ENCODE measurements at places on chromosomes 6 and 20. TPM values are rescaled to one million over a fixed set of nuclear protein-coding genes. Genes with fewer than 3 reads are reported as not detected.

COQ3 gene
- 2.4 TPM for total RNA-seq

RAET1G gene
- total RNA-seq = not detected

CLPSL1 gene
- 29.3 TPM for total RNA-seq

DNAH8 gene
- total RNA-seq = not detected

PLAGL1 gene
- total RNA-seq = 14.7 TPM

HSPA1L gene
- total RNA-seq = 0.64 TPM

ZCCHC3 gene
- 8.1 TPM for total RNA-seq

MAK gene
- 0.18 TPM for total RNA-seq

DNA sequence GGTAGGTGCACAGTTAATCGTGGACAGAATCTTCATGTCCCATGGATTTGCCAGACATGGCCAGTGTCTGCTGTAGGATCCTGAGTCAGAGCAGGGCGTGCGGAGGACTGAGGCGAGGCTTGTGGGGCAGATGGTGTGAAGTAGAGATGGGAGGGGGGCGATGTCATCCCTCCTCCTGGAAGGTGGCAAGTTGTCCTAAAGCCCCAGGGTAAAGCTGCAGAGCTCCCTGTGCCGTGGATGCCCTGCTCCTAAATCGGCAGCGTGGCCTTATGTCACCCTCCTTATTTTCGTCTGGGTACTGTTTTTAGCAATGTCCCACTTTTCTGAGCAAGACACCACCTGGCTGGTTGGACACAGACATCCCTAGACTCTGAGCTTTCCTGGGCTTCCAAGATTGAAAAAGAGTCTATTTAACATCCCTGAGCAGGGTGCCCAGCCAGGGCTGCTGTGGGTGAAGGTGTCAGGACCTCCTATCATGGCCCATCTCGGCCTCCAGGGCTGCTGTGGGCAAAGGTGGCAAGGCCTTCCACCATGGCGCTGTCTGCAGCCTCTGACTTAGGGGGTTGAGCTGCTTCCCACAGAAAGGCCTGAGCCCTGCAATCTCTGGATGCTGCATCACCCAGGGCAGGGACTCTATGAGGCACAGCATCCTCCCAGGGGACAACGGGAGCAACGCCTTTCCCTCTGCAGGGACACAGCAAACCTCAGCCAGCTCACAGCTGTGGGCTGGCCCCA, 145.4 kb downstream of the TTLL2 start:
- no peak overlapping the region for H3K27ac ChIP-seq
- no peak for DNase-seq

DNA sequence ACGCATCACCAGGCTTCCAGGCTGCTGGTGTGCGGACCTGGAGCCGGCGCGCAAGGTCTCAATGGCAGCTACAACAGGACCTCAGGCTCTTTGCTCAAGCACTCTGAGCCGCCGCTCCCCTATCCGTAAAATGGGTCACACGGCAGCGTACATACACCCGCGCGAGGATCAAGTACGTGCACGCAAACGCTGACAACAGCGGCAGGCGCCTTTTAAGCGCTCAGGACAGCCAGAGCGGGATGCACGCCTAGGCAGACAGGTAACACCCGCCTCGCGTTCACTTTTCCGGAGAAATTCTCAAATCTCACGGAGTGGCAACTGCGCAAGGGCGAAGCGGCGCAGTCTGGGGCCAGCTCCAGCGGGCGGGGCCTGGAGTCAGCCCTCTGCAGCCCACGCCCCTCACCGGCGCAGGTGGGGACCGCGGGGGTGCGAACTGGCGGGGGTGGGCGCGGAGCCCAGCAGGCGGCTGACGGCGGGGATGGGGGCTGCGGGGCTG, 535 bp downstream of the EXOC2 start:
- H3K27ac ChIP-seq = peak overlapping the region; percentile 71
- peak overlapping the region; percentile 99 for H3K4me3 ChIP-seq
- H3K36me3 ChIP-seq = no peaks in the 10 kb centered on the region
- H3K27me3 ChIP-seq = no peaks in the 10 kb centered on the region
- peak; percentile 51 for DNase-seq
- peaks cover 10% of the 10 kb centered on the region for H3K4me1 ChIP-seq

- DNase-seq = no peak
- no peak overlapping the region for H3K4me3 ChIP-seq
- H3K36me3 ChIP-seq = no peaks in the 10 kb centered on the region
These were observed 3.1 kb downstream of the SLC23A2 start for GRCh38 chr20:4998160-4998651.

DNA sequence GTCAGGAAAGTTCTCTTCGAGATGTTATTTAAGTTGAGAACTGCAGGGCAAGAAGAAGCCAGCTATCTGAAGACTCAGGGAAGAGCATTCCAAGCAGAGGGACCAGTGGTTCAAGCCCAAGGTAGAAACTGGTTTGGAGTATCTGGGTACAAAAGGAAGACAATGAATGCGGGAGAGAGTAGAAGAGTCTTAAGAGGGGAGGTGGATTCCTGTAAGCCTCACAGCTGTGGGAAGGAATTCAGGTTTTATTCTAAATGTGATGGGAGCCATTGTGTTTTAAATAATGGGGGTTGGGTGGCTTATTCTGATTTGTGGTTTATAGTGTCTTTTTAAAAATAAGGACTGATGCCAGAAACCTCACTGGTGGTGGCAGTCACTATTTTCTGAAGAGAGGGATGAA, 37.6 kb upstream of the TENT5A start:
- H3K27ac ChIP-seq = no peak overlapping the region
- H3K4me1 ChIP-seq = no peaks in the 10 kb centered on the region
- H3K4me3 ChIP-seq = no peak overlapping the region
- H3K36me3 ChIP-seq = no peaks in the 10 kb centered on the region

DNA sequence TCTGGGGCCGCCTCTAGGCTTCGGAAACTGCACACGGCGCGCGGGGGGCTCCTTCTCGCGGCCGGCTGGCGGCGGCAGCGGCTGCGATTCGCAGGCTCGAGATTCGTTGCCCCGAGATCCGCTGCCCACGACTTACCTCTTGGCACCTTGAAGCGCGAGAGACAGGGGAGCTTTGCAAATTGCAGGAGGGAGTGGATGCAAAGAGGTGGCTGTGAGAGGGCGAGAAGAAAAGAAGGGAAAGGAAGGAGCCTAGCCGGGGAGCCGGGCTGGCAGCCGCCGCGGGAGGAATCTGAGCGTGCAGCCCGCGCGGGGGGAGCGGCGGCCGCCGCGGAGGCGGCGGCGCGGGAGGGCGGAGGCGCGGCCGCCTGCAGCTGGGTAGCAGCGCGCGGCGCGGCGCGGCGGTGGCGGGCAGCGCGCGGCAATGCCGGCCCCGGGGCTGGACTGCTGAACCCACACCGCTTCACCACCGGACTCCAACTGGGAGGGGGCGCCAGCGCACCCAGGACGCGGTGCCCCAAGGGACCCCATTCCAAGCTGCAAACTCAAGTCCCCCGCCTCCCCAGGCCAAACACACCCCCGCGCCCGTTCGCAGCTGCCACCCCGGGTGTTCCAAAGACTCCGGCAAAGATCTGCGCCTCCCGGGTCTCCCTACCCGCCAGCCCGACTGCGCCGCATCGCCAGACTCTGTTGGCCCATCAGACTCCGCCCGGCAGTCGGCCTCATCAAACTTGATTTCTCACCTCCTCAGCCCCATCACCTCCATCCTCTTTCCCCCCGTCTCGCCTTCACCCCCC, 44.2 kb upstream of the SUPT3H start:
- peaks cover 42% of the 10 kb centered on the region for H3K27me3 ChIP-seq
- H3K4me1 ChIP-seq = peaks cover 19% of the 10 kb centered on the region
- peak; percentile 55 for DNase-seq
- H3K4me3 ChIP-seq = peak overlapping the region; percentile 27

- H3K4me1 ChIP-seq = no peaks in the 10 kb centered on the region
- H3K27me3 ChIP-seq = no peaks in the 10 kb centered on the region
- H3K27ac ChIP-seq = no peak overlapping the region
- no peaks in the 10 kb centered on the region for H3K36me3 ChIP-seq
- no peak for DNase-seq
These were observed 33.0 kb downstream of the HDDC2 start for GRCh38 chr6:125268765-125269164.

GRCh38 chr20:2768632-2769015, 31.8 kb downstream of the CPXM1 start:
- DNase-seq = no peak
- H3K36me3 ChIP-seq = no peaks in the 10 kb centered on the region
- no peaks in the 10 kb centered on the region for H3K27me3 ChIP-seq
- H3K4me1 ChIP-seq = peaks cover 10% of the 10 kb centered on the region
- H3K27ac ChIP-seq = peak overlapping the region; percentile 49
- H3K4me3 ChIP-seq = no peak overlapping the region

DNA sequence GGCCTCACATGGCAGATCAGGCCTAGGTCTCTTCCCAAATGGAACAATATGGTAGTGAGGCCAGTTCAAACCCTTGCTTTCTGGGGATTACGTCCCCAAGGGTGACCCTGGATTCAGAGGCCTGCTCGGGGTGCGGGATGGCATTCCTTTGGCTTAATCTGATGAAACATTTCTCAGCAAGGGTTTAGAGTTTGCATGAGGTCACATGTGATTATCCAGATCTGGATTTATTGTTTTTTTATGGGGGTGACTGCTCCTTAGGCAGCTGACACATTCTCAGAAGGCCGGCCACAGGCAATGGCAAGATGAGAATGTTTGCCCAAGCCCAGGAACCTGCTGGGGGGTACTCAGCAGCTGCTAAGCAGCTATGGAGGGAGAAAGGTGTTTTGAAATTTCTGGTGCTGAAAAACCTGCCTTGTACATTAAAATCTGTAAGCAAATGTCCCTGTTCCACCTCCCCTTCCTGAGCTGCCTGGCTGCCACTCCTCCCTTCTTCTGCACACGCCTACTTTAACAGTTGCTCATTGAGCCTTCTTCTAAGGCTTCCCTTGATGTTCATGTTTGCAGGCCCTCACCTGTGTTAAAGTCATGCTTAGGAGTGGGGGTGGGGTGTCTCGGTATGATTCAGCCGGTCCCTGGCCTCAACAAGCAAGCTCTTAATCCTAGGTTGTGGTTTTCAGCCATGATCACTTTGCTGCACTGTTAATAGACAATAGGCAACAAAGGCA, 37.9 kb upstream of the FUCA2 start:
- no peaks in the 10 kb centered on the region for H3K36me3 ChIP-seq
- DNase-seq = no peak
- H3K4me3 ChIP-seq = no peak overlapping the region
- H3K27me3 ChIP-seq = no peaks in the 10 kb centered on the region
- H3K4me1 ChIP-seq = no peaks in the 10 kb centered on the region
- H3K27ac ChIP-seq = no peak overlapping the region

GRCh38 chr20:46607849-46608497, 43.3 kb downstream of the SLC13A3 start:
- DNase-seq = no peak
- no peaks in the 10 kb centered on the region for H3K4me1 ChIP-seq
- no peak overlapping the region for H3K4me3 ChIP-seq

DNA sequence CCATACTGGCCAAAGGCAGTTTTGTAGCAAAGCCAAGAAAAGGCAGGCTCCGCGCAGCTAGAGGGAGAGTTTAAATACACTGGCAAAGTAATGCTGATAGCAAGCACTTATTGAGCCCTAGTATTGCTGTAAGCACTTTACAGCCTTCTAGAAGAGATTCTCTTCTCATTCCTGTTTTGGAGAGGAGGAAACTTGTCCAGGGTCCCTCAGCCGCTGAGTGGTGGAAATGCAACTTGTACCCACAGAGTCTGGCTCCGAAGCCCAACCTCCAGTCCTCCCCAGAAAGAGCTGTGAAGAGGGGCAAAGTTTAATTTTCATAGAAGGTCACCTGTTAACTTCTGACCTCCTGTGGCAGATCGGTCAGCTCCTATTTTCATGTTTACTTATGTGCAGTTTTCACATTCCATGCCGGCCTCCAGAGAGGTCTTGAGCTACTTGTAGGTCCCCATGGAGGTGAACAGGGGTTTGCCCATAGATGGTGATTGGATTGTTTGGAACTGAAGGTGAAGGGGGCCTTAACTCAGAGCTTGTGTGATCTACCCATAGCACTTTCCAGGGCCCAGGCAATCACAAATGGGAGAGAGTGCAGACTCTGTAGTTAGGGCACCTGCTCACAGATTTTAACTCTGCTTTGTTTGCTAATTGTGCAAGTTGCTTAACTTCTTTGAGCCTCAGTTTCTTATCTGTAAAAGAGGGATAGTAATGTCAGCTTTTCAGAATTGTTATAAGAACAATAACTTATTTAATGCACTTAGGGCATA, 70.7 kb downstream of the LYRM2 start:
- DNase-seq = no peak
- no peak overlapping the region for H3K27ac ChIP-seq
- no peak overlapping the region for H3K4me3 ChIP-seq
- no peaks in the 10 kb centered on the region for H3K4me1 ChIP-seq

- no peaks in the 10 kb centered on the region for H3K4me1 ChIP-seq
- H3K27ac ChIP-seq = no peak overlapping the region
- no peaks in the 10 kb centered on the region for H3K36me3 ChIP-seq
- H3K27me3 ChIP-seq = no peaks in the 10 kb centered on the region
These were observed 619.0 kb downstream of the TFAP2A start for GRCh38 chr6:9795880-9796279.

DNA sequence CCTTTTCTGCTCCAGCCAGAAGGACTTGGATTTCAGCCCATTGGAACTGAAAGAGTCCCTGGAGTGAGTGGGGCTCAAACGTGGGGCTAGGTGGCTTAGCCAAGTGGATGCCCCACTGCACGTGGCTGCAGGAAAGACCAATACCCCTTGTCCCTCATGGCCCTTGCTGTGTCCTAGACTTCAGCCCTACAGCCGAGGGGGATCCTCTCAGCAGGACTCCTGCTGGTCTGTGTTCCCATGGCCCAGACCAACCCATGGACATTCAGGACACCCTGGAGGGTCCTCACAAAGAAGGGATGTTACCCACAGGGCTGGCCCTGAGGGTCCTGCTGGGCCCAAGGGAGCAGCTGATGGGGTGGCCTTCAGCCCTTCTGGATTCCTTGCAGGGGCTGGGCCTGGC, 30.0 kb upstream of the PHACTR3 start:
- H3K27ac ChIP-seq = no peak overlapping the region
- H3K4me3 ChIP-seq = no peak overlapping the region
- DNase-seq = no peak

DNA sequence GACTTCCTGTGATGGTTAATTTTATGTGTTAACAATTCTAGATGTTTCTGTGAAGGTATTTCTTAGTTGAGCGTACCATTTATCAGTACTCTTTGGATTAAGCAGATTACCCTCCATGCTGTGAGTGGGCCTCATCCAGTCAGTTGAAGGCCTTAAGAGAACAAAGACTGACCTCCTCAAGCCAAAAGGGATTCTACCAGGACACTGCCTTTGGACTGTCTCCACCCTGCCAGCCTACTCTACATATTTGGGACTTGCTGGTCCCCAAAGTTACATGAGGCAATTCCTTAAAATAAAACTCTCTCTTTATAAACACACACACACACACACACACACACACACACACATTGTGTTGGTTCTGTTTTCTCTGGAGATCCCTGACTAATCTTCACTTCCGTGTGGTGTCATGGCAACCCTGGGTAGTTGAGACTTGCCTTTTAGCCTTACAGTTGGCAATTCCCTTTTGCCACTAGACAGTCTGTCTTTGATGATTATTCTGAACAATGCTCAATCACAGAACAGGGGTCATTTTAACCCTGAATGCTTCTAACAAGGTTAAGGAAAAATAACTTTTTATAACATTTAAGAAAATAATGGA, 32.2 kb downstream of the MRAP2 start:
- no peaks in the 10 kb centered on the region for H3K27me3 ChIP-seq
- H3K4me3 ChIP-seq = no peak overlapping the region
- DNase-seq = no peak
- no peaks in the 10 kb centered on the region for H3K36me3 ChIP-seq
- H3K4me1 ChIP-seq = no peaks in the 10 kb centered on the region

All from pancreas (tissue), 10 donors.